ENCODE measurements at places on chromosomes 16 and 17.
A peak's percentile ranks its signal among the peaks of the same experiment; 100 is the strongest.

GRCh38 chr17:39737760-39738567 lies at the start of gene GRB7:
Gene GRB7 (plus strand): TSS chr17:39737938. CDS start chr17:39742302, 4,364 bp downstream.
- DNase-seq: peak; percentile 89

DNA sequence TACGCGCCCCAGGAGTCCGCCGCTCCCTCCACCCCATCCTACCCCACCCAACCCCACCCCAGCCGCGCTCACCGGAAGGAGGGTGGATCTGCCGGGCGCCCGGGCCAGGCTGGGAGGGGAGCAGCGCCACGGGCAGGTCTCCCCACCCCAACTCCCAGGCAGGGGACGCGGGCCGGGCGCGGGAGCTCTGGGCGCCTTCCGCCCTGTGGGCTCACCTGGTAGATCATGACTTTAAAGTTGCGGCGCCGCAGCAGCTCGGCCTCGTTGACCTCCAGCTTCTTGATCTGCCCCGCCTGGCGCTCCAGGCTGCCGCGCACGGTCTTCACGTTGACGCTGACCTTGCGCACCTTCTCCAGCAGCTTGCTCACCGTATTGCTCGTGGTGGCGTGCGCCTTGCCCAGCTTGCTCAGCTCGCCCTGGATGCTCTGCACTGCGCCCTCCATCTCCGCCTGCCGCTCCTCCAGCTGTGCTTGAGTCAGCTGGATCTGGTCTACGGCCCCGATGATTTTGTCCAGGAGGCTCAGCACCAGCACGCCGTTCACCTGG lies 571 bp downstream of the CAVIN1 start:
- DNase-seq: no peak

DNA sequence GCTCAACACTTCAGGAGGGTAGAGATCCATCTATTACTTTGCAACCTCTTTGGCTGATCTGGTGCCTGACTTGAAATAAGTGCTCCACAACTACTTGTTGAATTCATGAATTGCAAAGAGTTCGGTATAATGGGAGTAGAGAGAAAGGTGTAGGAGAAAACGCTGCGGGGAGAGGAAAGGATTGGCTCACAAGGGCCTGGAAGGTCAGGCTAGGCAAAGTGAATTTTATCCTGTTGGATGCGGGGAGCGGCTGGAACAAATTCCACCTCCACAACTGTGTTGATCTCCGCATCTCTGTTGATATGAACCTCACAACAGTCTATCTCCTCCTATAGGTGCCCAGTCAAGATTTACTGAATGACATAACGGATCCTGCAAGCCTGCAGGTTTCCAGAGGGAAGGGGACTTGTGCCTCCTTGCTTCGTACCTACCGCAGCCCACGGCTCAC lies 684 bp downstream of the SLX4 start:
- no peak for DNase-seq

- no peak for DNase-seq
These were observed 25.9 kb upstream of the PHB1 start for GRCh38 chr17:49440581-49440980.
